Muscle of back (tissue), 13 donors: ENCODE measurements at places on chromosomes 6 and 20.

GRCh38 chr6:140063021-140063399 is 688.6 kb upstream of the CITED2 start:
- no peak for DNase-seq

- DNase-seq, result no peak
Observed at GRCh38 chr6:139367810-139368351, 6.6 kb downstream of the CITED2 start.

- DNase-seq, result no peak
Observed at GRCh38 chr20:21465799-21466198, 48.1 kb downstream of the NKX2-2 start.

DNA sequence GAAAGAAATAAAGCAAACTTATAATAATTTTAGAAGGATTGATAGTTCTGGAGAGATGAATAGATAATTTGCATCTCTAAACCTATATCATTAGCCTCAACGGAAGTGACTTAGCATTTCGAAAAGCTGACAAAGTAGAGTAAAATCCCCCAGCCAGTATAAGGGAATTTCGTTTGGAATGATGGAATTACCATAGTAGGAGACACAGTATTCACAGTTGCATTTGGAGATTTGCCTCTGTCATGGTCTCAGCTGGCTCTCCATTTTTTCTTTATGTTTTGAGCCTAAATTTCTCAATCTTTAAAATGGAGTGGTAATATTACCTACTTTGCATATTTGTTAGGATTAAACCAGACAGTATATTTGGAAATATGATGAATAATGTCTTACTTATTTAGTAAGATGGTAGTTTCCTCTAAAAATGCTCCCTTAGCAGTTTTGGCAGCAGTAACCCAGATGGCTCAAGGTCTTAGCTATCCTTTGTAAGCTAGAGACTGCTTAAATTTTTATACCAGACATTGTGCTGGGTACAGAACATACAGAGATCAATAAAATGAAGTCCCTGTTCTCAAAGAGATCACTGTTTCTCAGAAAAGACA is 58.2 kb downstream of the SMAP1 start:
- no peak for DNase-seq

- peak; percentile 41 for DNase-seq
Observed at GRCh38 chr6:113315165-113315564, 542.0 kb upstream of the MARCKS start.

- no peak for DNase-seq
Observed at GRCh38 chr6:7136859-7137334, 29.1 kb downstream of the RREB1 start.

DNA sequence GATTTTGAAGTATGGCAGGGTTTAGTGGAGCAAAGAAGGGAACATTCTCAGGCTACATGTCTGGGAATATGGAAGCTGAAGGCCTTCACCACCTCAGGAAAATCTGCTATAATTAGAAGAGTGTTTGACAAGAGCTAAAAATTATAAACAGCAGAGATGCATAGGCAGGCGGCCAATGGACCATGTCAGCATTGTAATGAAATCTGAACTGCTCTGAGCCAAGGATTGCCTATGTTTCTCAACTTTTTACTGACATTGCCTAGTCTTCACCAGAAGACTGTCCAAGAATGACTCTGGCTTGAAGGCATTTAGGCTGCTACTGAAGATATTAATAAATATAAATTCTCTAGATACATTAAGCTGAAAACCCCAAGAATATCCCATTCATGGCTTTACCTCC is 84.1 kb downstream of the C6orf52 start:
- no peak for DNase-seq

- no peak for DNase-seq
Observed at GRCh38 chr6:54813892-54814291, 32.7 kb upstream of the FAM83B start.

GRCh38 chr20:13029687-13030375 is 21.1 kb downstream of the SPTLC3 start:
- peak; percentile 14 for DNase-seq

DNA sequence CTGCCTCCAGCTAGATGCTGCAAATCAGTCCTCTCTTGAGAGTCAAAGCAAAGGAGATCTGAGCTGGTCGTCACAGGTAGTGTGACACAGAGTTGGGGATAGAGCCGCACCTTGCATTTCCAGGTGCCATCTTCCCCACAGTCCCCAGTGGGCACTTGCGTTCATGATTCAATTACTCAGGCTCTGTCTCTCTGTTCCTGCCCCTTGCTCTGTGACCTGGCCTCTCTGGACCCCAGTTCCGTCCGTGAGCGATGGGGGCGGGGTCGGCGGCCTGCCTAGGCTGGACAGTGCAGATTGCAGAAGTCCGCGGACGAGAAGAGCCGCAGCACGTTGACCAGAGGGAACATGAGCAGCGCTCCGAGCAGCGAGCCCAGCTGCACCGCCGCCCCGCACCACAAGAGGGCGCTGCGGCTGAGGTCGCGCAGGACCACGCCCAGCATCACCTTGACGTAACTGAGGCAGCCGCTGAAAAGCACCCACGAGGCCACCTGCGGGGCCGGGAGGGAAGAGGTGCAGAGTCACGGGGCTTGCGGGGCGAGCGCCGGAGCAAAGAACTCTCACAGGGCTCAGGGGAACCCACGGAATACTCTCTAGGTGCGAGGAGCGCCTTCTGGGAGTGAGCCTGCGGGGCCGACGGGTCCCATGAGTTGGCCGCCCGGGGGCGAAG is 7.4 kb downstream of the SLC52A3 start:
- peak; percentile 33 for DNase-seq

DNA sequence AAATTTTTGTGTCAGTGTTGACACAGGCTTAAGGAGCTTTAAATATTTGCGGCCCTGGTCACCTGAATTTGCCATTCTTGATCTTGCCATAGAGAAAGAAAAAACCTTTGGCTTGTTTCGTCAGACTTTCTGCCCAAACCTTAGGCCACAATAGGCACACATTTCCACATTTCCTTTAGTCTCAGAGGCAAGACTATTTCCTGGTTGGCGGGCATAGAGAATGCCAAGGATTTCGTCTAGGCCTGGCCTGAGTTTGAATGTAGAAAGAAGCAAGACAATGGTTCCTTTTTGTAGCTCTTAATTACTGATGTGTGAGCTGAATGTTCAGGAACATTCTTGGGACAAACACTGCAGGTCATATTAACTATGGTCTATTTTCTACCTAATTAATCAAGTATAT is 108.1 kb downstream of the TRMT11 start:
- DNase-seq, result no peak

DNA sequence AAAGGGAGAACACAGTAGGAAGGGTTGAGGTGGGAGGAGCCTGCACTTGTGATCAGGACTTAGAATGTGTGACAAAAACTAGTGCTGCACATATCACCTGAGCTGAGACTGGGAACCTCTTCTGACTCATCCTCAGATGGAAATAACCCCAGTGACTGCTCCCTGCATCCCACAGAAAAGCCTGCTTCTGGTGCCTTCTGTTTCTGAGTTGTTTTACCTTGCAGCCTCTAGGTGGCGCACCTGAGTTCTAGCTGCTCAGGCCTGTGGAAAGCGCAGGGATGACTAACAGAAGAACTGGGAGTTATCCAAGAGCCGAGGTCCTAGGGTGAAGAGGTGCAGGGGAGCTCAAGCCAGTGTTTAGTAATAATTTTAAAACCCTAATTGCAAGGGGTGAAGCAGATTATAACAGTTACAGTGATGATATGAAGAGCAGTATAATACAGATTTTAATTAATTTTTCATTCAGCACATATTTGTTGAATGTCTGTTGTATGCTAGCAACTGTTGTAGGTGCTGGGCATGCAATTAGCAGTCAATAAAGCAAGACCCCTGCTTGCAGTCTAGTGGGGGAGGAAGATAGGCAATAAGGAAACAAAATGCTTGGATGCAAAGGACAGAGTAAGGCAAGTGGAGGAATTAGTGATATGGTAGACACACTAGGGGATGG is 302.5 kb downstream of the DHX35 start:
- DNase-seq, result peak; percentile 69

DNA sequence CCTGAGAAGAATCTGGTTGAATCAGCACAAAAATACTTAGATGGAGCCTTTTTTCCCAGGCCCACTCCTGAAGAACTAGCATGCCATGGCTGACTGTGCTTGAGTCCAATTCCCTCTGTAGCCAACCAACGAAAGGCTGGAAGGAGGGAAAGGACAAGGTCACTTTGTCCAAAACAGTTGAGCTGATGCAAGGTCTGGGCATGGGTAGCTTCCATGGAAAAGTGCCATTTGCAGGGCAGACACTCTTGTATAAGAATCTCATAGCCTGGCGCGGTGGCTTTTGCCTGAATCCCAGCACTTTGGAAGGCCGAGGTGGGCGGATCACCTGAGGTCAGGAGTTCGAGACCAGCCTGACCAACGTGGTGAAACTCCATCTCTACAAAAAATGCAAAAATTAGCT is 125.0 kb upstream of the LGSN start:
- DNase-seq, result no peak

DNA sequence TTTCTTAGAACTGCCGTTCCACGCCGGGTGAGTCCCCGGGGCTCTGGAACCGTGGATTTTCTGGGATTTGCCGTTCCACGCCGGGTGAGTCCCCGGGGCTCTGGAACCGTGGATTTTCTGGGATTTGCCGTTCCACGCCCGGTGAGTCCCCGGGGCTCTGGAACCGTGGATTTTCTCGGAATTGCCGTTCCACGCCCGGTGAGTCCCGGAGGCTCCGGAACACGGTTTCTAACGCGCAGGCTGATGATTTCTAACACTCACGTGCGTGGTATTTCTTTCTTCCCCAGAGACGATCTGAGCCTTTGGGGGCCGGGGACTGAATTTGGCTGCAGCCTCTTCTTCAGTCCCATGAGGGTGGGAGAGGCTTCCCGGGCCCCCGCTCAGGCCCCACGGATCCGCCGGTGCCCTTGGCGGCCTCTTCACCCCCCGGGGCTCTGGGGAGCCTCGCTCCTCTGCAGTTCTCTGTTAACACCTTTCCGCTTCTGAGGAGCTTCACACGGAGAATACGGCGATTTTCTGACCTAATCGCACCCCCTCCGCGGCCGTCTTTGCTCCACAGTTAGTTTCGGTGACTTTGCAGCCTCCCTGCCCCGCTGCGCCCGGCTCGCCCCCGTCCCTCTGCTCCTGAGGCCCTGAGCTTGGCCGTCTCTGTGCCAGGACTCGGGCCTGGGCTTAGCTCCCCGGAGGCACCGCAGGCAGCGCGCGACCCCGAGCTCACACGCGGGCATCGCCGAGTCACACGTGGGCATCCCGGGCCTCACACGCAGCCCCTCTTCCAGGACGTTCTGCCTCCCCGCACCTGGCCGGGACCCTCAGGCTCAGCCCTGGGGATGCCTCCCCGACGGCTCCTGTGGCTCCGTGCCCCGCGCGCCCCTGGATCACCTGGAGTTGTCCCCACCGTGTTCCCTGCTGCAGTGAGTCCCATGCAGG is 7.2 kb upstream of the KIF25 start:
- DNase-seq, result no peak

- no peak for DNase-seq
Observed at GRCh38 chr20:44817143-44817910, 7.0 kb upstream of the RIMS4 start.

- DNase-seq, result peak; percentile 52
Observed at GRCh38 chr6:14595751-14596150, 478.2 kb downstream of the CD83 start.

GRCh38 chr6:36139431-36139830 is 9.1 kb downstream of the MAPK13 start:
- no peak for DNase-seq

- DNase-seq, result no peak
Observed at GRCh38 chr6:109143191-109143590, 47.9 kb downstream of the CEP57L1 start.

DNA sequence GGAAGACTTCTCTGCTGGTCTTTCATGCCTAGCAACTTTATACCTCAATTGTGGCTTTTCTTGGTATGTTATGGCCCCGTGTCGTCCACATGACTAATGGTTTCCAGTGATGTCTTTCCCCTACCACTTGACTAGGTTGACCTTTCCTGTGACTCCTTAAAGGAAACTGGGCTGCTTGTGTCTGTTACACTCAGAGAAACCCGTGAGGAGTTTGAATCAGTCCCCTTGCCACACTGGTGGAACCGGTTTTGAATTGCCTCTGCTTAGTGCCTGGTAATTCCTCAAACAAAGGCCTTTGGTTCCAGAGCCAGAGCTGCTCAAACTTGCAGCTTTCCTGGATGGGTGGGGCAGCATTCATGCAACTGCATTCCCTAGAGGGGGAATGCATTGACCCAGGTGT is 21.9 kb downstream of the ECT2L start:
- DNase-seq, result no peak

DNA sequence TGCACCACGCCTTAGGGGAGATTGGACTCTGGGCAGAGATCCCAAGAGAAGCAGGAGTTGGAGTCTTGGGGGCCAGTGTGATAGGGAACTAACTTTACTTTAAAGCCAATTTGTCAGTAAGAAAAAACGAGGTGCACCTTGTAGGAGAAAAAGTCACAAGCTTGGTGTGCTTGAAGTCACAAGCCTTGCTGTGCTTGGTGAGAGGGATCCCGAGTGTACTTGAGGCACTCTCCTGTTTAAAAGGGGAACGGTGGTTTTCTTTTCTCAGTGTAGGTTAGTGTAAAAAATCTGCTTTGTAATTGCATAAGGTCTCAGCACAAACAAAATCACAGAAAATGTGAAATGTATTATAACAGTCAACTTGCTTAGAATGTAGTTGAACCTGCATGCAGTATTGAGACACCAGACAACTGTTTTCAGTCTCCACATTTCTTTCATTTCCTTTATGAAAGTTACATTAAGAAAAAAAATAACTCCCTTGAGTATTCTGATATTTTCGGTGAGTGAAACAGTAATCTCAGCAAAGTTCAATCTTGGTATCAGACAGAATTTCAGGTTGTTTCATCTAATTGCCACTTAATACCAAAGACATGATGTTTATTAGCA is 111.1 kb upstream of the DUSP22 start:
- DNase-seq, result no peak

DNA sequence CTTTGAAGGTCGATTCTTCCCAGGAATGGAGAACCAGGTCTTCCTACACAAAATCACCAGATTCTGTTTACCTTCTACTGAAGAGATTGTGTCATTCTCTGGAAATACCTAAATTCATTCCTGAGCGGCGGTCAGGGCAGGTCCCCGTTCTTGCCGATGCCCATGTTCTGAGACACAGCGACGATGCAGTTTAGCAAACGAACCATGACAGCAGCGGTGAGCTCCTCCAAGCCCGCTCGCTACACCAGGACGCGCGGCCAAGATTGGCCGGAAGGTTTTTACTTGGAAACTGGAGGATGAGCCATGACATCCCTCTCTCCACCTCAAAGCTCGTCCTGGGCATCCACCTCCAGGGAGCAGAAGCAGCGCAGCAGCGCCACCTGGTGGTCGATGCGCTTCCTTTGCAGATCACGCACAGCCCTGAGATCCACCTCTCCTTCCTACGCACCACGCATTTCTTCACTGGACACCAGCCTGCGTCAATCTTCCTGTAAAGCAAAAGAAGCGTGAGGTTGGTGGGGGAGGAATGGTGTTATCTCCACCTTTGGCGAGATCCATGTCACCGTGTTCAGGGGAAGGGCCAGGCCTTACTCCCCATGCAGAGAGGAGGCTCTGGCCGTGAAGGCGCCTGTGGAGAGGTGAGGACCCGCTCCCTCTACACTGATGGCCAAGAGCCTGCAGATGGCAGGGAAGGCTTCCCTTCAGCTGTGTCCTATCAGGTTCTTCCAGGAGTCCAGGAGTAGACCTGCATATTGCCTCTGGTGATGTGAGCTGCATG is 9.9 kb upstream of the HLA-B start:
- DNase-seq, result peak; percentile 93

- peak; percentile 18 for DNase-seq
Observed at GRCh38 chr20:1327241-1327653, 1.7 kb downstream of the SDCBP2 start.
